ENCODE measurements at places on chromosomes 16 and 17.

DNA sequence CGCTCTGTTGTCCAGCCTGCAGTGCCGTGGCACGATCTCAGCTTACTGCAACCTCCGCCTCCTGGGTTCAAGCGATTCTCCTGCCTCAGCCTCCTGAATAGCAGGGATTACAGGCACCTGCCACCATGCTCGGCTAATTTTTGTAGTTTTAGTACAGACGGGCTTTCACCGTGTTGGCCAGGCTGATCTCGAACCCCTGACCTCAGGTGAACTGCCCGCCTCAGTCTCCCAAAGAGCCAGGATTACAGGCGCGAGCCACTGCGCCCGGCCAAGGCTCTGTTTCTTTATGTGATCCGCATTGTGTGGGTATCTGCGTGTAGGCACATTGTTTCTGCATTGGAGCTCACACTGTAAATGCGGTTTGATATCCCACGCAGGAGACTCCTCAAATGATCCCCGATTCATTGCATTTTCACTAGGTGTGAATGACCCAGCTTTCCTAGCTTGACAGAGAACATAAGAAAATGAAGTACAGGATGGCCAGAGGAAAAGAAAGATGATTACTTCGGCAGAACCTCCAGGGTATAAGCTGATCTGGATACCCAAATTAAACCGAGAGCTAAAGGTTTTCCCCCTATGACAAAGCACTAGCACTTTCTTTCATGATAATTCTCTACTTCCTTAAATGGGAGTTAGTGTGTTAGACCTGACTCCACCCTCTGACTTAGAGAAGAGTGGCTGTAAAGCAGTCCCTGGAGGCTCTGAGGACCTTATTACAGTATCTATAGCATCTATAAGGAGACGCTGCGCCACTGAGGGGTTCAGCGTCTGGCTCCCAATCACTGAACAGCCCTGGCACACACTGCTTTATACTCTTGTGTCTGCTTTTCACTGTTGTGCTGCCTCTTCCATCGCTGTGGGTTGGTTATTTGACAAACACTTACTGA, 17.3 kb downstream of the COTL1 start:
- DNase-seq: peak; percentile 61

DNA sequence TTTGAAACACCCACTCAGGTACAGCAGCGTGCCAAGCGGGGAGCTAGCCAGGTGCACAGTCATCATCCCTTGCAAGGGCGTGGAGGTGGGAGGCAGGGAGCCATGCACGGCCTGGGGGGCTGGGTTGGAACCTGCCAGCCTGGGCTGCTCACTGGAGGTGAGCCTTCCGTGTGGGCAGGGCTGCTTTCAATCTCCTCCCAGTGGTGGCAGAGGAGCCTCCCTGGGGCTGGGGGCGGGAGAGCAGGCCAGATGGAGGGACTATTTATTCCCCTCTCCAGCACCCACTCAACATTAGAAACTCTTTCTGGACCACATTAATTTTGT, 90.3 kb downstream of the KATNIP start:
- DNase-seq: no peak

GRCh38 chr16:84730406-84731106, 30.8 kb downstream of the USP10 start:
- DNase-seq: peak; percentile 75

- no peak for DNase-seq
These were observed 20.9 kb upstream of the PYY start for GRCh38 chr17:43974382-43975266.

DNA sequence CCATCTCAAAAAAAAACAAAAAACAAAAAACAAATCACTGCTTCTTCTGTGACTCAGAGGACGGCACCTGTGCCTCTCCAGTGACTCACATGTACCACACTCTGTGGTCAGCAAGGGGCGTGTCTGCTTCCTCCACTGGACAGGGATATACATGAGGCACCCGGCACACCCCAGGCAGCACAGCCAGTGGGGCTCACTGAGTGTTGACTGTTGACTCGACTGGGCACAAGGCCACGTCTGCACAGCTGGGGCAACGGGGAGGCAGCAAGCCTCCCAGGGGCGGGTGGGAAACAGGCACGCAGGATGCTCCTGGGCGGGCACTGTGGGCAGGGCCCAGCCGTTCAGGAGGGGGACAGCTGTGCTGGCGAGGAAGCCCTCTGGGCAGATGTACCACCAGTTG, 64.1 kb downstream of the TIMM22 start:
- DNase-seq: no peak

GRCh38 chr17:73625006-73625405, 19.2 kb downstream of the SDK2 start:
- no peak for DNase-seq

GRCh38 chr17:74151551-74152315, 51.7 kb upstream of the RPL38 start:
- DNase-seq: no peak

DNA sequence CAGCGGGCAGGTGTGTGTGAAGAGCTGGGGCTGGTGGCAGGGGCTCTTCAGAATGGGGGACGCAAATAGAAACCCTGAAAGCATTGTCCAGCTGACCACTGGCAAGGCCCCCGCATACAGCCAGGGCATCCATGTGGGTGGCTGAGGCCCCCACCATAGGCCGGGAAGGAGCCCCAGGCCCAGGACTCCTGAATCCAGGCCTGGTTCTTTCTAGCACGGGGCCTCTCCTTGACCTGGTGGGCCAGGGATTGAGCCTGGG, 200.5 kb downstream of the NTN1 start:
- DNase-seq: no peak

DNA sequence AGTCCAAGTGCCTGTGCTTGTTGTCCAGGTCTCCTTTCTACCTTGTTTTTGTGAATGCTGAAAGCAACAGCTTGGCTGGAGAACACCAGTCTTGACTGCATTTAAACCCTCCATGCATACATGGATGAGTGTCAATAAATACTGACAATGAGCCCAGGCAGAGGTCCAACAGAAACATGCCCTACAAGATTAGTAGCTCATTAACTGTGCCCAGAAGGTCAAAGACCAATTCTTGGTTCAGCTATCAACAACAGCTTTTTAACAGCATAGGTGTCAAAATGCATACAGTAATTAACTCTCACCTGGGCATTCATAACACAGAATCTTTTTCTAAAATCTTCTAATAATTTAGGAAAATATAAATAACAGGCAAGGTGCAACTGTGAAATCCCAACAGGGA, 63.2 kb downstream of the N4BP1 start:
- DNase-seq: no peak

GRCh38 chr16:82350560-82350959, 180.5 kb upstream of the MPHOSPH6 start:
- no peak for DNase-seq

DNA sequence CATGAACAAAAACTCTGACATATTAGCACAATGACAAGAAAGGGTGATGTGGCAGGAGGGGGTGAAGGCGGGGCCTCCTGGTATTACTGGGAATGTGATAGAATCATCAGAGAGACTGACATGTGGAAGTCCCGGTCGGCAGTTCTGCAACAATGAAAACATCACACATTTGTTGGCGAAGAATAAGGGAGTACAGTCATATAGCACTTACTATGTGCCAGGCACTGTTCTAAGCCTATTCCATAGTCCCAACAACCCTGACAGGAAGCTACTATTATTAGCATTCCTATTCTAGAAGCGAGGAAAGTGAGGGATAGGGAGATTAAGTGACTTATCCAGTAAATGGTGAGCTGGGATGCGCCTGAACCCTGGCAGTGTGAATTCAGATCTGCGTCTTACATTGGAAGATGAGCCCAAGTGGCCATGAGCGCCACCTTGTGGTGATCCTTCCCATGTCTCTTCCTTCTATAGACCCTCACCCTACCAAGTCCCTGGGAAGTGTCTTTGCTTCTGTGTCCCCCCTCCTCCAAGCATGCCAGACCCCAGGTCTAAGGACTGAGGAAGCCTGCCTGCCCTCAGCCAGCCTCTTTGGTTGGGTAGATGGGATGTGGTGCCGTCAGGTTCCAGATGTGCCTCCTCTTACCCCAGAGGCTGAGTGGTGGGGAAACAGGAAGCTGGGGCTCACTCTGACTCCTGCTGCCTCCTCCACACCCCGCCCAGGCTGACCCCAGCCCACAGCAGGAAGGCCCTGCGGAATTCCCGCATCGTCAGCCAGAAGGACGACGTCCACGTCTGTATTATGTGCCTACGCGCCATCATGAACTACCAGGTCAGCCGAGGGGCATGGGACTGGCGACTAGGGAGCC, 14.0 kb downstream of the FMNL1 start:
- DNase-seq: peak; percentile 80

- no peak for DNase-seq
These were observed 234.6 kb downstream of the TMEM114 start for GRCh38 chr16:8355675-8356074.

- DNase-seq: no peak
These were observed 29.9 kb downstream of the TRAF4 start for GRCh38 chr17:28773736-28774135.

DNA sequence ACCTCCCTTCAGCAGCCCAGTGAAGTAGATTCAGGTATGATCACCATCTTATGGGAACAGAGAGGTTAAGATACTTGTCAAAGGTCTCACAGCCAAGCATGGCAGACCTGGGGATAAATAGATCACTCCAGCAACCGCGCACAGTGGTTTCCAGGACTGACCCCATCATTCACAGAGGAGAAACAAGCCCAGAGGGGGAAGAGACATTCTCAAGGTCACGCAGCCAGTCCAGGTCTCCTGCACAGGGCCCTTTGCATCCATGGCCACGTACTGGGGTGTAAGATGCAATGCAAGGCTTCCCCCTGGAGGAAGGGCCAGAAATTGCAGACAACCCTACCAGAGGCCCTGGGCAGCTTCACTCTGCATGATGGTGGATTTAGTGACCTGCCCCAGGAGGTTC, 19.9 kb downstream of the TLE7 start:
- peak; percentile 58 for DNase-seq

GRCh38 chr17:9971991-9972390, 66.9 kb upstream of the RCVRN start:
- DNase-seq: peak; percentile 57

GRCh38 chr16:80615735-80616134, 74.9 kb downstream of the DYNLRB2 start:
- no peak for DNase-seq

DNA sequence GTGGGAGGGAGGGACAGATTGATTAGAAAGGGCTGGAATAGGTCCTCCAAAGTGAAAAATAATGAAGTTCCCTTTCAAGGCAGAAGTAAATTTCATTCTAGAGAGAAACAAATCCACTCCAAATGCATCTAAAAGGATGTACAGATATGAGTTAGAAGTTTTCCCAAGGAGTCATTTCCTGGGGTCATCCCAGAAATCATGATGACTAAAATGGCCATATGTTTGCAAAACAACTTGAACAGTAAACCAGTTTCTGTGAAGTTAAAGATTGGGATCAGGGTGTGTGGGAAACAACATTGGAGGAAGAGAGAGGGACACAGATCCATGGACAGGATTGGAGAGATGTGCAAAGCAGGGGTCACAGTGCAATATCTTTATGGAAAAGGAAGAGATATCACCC, 32.5 kb upstream of the ARHGAP44 start:
- no peak for DNase-seq
